CMK (cell line): ENCODE measurements at places on chromosomes 5 and 9.

- DNase-seq: no peak
These were observed 150.4 kb downstream of the SPOCK1 start for GRCh38 chr5:137348759-137349158.

- no peak for DNase-seq
These were observed 61.5 kb downstream of the UBE2QL1 start for GRCh38 chr5:6510132-6510531.

- DNase-seq: no peak
These were observed 25.1 kb downstream of the SH3GLB2 start for GRCh38 chr9:129002992-129003391.

- DNase-seq: no peak
These were observed 159.0 kb downstream of the KCTD16 start for GRCh38 chr5:144329681-144330080.

DNA sequence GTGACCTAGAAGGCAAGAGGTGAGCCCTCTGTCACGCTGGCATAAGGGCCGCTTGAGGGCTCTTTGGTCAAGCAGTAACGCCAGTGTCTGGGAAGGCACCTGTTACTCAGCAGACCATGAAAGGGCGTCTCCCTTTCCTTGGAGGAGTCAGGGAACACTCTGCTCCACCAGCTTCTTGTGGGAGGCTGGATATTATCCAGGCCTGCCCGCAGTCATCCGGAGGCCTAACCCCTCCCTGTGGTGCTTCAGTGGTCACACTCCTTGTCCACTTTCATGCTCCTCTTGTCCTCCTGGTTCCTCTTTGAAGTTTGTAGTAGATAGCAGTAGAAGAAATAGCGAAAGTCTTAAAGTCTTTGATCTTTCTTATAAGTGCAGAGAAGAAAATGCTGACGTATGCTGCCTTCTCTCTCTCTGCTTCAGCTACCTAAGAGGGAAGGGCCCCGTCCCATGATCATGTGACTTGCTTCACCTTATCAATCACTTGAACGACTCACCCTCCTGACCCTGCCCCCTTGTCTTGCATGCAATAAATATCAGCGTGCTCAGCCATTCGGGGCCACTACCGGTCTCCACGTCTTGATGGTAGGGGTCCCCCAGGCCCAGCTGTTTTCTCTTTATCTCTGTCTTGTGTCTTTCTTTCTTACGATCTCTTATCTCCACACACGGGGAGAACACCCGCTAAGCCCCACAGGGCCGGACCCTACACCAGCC lies 16.7 kb upstream of the SCGB3A1 start:
- DNase-seq: no peak

GRCh38 chr5:161846746-161847145 lies 1.2 kb upstream of the GABRA1 start:
- DNase-seq: no peak

DNA sequence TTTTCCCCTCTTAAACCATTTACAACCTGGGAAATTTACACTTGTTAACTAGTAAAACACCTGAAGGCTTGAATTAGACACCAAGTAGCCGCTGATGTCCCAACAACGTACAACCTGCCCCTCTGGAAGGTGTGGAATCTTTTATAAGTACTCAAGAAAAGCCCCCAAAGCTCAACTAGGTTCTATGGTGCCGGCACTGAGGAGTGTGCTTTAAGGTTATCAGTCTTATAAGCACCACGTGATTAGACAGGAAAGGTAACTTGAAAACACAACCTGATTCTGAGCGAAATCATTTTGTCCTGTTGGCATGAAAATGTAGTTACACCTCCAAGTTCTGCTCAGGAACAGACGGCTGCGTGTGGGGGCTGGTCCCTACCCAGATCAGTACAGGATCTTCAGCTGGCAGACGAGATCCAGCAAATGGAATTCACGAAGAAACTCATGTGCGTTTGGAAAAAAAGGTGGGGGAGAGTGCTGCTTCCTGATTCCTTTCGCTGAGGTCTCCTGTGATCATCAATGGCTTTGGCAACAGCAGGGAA lies 195.5 kb downstream of the MEF2C start:
- no peak for DNase-seq

DNA sequence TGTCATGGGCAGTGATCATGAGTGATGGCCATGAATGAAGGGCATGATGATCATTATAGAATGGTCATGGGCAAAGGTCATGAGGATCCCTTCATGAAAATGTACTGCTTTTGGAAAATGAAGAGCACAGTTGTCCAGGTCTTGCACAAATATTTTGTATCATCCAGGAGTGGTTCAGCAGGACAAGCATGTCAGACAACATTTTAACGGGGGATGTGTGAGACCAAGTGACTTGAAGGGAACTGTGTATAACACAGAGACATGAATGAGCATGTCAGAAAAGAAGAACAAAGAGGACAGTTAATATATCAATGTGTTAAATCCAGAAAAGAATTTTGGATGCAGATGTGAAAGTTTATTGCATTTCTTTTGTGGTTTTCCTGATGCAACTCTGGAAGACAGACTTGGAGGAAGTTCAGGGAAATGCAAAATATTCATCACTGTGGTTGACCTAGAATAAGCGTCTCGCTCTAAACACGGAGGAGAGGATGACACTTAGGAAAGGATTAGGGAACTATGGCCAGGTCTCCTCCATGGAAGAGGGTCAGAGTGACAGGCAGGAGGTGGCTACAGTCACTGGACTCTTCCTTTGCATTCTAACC lies 116.1 kb upstream of the IRX4 start:
- no peak for DNase-seq

DNA sequence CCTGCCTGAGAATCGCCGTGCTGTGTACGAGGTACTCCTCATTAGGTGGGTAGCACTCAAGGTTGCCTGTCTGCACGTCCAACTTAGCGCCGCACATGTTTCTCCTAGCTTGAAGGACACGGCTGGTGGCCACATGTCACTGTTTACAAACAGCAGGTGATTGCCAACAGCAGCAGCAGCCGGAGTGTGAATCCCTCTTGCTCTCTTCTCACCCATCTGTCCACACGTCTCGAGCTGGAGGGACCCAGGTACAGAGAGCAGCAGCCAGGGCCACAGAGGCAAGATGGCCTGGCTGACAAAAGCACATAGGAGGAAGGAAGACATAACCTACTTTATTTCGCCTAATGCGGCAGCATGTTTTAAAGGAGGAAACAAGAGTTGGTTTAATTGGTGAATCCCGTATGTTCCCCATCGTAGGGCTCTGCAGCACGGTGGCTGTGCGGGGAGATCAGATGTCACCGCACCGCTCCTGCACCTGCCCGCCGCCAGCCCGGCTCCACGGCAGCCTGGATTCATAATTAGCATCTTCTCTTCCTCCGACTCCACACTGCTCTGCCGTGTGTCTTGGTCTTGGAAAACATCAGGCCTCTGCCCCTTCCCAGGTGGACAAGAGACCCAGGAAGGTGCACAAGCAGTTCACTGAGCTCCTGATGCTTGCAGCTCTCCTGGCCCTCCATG lies 201.6 kb upstream of the IRX1 start:
- DNase-seq: no peak

- DNase-seq: no peak
These were observed 12.7 kb downstream of the CNTFR start for GRCh38 chr9:34576597-34577399.

DNA sequence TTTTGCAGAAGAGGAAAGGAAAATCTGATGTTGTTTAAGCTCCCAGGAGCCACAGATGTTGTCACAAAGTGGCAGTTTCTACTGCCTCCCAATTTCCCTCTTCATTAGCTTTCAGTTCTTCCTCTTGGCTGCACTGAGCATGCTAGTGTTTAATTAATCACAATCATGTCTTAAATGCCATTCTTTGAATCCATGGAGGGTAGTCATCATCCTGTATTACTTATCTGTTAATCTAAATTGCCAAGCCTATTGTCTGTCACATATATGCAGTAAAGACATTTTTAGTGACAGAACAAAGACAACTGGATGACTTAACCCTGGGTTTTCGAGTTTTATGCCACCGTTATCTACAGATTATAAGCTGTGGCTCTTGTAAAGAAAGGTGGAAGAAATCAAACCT lies 14.7 kb downstream of the KLHL9 start:
- DNase-seq: no peak

- DNase-seq: no peak
These were observed 315.1 kb upstream of the CLINT1 start for GRCh38 chr5:158174026-158174425.

DNA sequence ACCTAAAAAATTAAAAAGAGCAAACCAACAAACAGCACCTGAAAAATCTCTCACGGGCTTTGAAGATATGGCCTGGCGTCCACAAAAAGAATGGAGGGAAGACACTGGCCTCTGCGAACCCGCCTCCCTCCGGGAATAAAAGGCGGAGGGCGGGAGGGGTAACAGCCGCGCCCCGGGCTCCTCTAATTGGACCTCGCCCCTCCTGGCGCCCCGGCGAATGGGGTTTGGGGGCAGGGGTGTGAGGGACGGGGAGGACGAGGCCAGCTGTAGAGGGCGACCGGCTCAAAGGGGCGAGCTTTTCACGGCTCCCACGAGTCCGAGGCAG lies 753 bp downstream of the FANCC start:
- DNase-seq: no peak

DNA sequence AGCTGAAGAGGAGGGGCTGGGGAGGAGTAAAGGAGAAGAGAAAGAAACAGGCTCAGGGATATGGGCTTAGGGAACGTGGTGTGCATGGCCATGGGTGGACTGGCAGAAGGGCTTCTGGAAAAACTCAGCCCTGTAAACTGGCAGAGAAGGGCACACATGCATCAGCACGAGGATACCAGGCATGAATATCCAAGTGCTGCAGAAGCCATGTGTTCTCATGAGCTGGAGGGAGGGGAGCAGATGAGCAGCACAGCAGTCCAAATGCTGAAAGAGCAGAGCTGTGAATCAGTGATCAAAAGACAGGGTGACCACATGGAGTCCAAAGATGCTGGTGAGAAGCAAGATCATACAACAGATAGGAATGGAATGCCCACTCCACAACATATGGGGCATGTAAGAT lies 72.3 kb downstream of the SEMA5A start:
- DNase-seq: no peak

DNA sequence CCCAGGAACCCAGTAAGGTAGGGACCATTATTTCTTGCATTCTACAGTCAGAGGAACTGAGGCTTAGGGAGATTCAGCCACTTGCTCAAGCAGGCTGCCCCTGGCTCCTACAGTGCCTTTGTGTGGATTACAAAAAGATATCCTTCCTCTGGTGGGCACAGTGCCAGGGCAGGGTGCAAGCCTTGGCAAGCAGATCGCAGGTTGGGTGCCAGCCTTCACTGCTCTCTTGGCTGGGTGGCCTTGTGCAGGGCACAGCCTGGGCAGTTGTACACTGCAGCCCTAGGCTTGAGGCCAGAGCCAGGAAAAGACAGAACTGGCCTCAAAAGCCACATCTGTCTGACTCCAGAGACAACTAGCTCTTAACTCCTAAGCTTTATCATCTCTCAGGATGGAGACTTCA lies 15.0 kb downstream of the DOCK2 start:
- DNase-seq: no peak

DNA sequence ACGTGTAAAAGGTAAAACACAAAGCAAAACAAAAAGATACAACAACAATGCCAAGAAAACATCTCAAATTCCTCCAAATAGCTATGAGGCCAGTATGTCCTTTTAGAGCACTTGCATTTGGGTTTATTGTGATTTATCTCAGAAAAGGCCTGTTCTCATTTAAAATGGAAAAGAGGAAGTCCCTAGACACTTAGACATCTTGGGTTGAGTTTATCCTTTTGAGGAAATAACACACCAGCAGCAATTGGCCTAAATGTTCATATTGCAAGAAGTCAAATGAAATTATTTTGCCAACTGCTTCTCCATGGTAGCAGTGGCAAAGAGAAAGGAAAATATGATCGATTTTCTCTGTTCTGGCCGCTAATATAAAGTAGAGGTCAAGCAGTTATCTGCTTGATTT lies 43.6 kb upstream of the TRMT10B start:
- DNase-seq: no peak

GRCh38 chr5:58963361-58963760 lies 380.5 kb downstream of the RAB3C start:
- no peak for DNase-seq

- DNase-seq: no peak
These were observed 5.2 kb downstream of the GM2A start for GRCh38 chr5:151258201-151258611.

GRCh38 chr5:14810282-14810681 lies 61.3 kb downstream of the ANKH start:
- no peak for DNase-seq

- DNase-seq: no peak
These were observed 539 bp downstream of the POC5 start for GRCh38 chr5:75716715-75717081.

- no peak for DNase-seq
These were observed 117.0 kb upstream of the ANKRD55 start for GRCh38 chr5:56350011-56350596.

DNA sequence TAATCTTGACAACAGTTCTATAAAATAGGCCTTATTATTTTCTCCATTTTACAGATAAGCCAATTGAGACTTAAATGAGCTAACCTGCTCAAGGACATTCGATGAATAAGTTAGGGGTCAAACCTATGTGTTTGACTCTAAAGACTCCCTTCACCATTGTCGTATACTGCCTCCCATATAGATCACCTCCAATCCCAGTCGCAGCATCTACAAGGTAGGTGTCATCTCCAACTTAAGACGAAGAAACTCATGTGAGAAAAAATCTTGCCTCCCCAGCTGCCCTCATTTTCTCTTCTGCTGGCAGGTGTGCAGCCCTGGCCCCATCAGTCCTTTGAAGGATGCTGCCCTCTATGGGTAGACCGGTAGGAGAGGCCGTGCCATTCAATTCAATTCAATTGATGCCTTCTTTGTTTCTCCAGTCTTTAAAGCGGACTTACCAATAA lies 75.2 kb upstream of the SMARCA2 start:
- no peak for DNase-seq

DNA sequence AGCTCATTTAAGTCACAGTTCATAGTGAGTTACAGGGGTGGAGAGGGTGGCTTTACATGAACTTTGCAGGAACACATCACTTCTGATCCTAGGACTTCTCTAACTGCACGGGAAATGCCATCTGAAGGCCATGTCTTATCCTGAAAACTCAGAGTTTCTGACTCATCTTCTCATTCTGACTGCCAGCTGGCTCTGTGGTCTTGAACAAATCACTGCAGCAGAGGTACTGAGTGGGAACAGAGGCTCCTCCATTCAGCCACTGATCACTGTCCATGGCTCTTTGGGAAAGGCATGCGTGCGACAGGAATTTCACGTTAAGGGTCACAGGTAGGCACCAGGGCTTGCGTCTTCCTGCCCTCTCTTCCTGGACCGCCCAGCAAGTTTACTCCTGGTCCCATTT lies 114.6 kb upstream of the LRRTM2 start:
- no peak for DNase-seq
